NCI-H1092 (cell line): ENCODE measurements at places on chromosomes 6 and 20.

- no peak for DNase-seq
These were observed 18.2 kb downstream of the GNAS-AS1 start for GRCh38 chr20:58832457-58832856.

GRCh38 chr20:62860391-62860923 is 1.2 kb downstream of the TCFL5 start:
- DNase-seq, result no peak

DNA sequence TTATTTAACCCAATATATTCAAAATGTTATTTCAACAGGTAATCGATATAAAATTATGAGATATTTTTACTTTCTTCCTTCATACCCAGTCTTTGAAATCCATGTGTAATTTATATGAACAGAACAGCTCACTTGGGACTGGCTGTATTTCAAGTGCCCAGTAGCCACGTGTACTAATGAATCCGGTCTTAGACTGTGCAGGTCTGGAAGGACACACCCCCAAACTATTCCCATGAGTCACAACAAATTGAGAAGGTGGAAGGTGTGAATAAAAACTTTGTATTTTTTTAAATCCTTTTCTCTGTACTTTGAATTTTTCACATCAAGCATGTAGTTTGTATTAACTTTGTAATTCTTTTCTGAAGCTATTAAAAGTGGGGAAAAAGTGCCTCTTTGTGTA is 2.8 kb downstream of the UNC5CL start:
- DNase-seq, result no peak

DNA sequence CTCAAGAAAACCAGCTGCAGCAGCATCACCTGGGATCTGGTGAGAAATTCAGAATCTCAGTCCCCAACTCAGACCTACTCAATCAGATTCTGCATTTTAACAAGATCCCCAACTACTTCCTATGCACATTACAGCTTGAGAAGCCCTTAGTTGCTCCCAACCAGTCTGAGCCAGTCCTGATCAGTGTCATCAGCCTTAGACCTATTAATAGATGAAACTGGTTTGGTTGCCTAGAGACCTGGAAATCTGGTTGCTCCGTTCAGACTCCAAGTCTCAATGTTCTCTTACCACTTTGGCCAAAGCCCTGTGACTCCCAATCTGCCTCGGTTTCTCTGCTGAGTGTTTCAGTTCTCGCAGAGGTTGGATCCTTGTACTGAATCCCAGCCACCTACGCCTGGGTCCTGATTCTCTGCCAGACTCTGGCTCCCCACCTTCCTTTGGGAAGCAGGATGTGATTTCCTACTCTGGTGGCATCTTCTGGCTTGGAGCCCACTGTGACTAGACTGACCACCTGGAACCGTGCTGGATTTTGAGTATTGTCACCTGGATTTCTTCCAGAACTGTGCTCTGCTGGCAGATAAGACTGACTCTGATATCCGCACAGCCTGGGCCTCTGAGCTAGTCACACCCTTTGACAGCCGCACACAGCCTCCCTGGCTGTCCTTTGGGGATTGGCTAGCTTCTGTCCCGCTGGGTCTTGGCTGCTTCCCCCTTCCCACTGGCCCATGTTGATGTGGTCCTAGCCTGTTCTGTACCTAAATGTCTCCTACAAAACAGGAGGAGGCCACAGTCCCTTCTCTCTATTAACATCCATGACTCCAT is 20.3 kb upstream of the ATXN1 start:
- DNase-seq, result no peak

DNA sequence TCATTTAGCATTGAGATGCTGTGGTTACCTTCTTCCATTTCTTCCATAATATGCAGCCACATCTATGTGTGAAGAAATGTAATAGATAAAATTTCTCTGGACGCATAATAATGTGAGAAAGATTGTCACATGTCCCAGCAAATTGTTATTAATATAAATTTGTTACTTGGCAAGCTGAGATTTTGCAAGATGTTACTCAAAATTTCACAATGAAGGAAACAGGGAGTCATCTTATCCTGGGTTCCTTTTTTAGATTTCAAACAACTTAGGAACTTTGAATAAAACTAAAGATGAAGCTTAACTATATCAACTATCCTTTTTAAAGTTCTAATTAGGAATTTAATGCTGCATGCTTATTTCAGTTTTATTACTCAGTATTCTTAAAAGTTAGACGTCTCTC is 3.6 kb downstream of the ESR1 start:
- no peak for DNase-seq

DNA sequence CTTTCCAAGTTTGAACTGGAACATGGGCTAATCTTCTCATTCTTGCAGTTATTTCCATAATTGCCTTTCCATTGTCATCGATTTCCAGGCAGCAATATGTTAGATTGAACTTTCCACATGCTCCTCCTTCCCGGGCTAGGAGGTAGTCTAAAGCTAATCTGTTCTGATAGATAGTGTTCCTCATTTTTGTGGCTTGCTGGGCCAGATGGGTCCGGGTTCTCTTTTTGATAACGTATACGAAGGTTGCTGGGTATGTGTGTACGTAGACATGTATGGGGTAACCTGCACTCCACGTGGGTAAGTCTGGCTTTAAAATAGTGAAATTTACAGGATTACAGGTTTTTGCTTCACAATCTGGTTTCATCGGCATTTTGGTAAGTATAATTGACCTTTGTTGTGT is 14.0 kb upstream of the GMPR start:
- no peak for DNase-seq

- DNase-seq, result no peak
These were observed 119.6 kb upstream of the SSTR4 start for GRCh38 chr20:22915512-22915911.

GRCh38 chr20:45355209-45356084 is 7.2 kb upstream of the SDC4 start:
- no peak for DNase-seq

GRCh38 chr20:36569847-36570429 is 3.5 kb upstream of the TGIF2 start:
- DNase-seq, result no peak

DNA sequence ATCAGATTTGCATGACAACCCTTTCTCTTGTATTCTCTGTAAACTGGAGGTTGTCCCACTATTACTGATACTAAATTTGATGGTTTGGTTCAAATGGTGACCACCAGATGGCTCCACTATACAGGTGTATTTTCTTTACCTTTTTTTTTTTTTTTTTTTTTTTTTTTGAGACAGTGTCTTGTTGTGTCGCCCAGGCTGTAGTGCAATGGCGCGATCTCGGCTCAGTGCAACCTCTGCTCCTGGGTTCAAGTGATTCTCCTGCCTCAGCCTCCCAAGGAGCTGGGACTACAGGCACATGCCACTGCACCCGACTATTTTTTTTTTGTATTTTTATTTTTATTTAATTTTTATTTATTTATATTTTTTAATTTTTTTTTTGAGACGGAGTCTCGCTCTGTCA is 6.6 kb upstream of the WTAP start:
- no peak for DNase-seq

- peak; percentile 84 for DNase-seq
These were observed 66.5 kb upstream of the PIM1 start for GRCh38 chr6:37103169-37104039.

DNA sequence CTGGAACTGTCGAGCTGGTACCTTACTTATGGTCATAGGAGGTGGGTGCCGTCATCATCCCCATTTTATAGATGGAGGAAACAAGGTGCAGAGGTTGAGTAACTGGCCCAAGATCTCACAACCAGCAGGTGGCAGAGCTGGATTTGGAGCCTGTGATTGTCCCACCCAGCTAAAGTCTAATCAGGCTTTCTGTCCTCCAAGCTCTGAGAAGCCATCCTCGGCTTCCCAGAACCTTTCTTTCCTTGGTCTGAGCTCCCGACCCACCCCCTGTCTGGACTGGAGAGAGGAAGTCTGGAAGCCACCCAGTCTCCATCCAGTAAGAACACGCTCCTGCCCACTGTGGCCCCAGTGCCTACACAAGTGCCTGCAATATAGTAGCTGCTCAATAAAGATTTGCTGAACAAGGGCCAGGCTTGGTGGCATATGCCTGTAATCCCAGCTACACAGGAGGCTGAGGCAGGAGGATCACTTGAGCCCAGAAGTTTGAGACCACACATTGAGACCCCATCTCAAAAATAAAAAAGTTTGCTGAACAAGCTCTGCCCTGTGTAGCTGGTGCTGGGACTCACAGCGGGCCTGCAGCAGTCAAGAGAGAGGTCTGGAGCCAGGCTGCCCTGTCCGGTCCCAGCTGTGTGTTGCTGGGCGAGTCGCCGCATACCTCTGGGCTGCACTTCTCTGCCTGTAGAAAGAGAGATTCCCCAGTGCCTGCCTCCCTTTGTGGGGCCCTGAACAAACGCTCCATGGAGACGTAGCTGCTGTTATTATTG is 32.5 kb upstream of the DLGAP4 start:
- DNase-seq, result no peak

DNA sequence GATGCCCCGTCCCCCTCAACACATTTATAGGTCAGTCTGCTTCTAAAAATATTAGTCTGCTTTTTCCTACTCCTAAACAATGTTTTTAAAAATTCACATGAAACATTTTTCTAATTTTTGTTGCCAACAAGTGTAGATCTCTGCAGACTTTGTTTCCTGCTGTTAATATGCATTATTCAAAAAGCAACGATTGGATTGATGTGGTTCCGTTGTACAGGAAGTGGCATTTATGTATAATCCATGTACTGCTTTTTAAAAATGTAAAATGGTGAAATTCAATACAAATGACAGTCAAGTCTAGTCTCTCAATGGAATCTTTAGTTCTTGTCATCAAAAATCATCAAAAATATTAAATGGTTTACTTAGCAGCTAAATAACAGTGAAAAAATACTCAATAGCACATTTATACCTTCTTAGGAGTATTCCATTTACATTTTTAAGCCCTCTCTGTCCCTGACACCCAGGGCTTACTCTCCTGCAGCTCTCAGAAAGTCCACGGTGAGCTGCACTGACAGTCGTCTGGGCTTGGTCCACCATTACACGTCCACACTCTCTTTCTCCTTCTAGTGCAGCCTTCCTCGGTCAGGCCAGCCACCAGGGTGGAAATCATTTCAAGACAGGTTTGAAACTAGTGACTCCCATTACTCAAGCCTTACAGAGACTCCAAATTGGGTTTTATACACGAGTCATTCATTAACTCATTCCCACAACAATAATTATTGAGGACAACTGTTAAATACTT is 211.5 kb downstream of the TMEM200A start:
- no peak for DNase-seq

GRCh38 chr6:380234-381218 is 11.0 kb upstream of the IRF4 start:
- DNase-seq, result no peak

- DNase-seq, result no peak
These were observed 9.0 kb upstream of the OVOL2 start for GRCh38 chr20:18066421-18067333.

DNA sequence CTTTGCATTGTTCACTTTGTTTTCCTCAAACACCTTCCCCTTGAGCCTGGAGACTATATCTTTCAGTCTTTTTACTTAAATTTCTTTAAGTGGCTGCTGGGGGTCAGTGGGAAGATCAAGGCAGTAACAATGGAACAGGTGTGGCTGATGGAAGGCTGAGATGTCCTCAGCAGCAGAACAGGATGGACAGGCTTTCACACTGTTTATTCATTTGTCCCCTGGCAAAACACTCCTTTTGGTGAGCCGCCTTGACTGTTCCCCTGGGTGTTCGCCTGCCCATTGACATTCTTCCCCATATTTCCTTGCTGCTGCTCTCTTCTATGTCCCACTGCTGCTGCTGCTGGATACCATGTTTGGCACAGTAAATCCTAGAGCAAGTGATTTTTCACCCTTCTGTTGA is 38.1 kb downstream of the RNF144B start:
- DNase-seq, result no peak

- no peak for DNase-seq
These were observed 7.9 kb downstream of the SNX9 start for GRCh38 chr6:157831018-157831369.

GRCh38 chr20:20272686-20273085 is 95.2 kb upstream of the INSM1 start:
- DNase-seq, result no peak

- DNase-seq, result no peak
These were observed 22.3 kb upstream of the SMOC2 start for GRCh38 chr6:168418711-168419121.

DNA sequence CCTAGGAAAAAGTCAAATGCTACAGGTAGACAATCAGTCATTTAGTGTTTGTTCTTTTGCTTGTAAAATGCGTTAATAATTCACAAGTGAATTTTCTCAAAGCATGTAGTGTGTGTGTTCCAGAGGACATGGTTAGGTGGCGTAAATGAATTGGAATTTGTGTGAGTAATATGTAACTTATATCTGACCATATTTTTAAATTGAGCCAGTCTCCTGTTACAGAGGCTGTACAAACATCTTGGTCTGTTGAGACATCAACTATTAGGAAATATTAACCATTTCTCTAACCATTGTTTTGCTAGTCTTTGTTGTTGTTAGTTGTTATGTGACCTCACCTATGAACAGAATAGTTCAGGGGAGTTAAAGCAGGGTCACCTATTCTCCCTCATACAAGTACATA is 22.7 kb downstream of the MCM8 start:
- no peak for DNase-seq

GRCh38 chr6:168915855-168916254 is 337.8 kb downstream of the THBS2 start:
- no peak for DNase-seq

- DNase-seq, result no peak
These were observed 31.2 kb downstream of the FAM83B start for GRCh38 chr6:54877713-54878317.

DNA sequence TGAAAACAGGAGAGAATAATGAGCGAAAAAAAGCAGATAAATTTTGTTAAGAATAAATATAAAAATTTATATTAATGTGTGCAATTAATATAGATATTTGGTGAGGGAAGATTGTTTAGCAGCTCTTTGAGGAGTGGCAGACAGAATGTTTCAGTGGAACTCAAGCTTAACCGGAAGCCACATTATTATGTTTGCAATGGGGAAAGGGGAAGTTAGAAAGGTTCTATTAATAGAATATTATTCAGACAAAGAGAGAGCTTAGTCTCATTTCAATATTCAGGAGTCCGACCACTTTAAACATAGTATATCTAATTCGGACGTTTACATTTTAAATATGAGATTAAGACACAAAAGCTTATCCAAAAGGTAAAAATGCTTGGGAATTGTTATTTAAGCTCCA is 81.6 kb upstream of the KHDRBS2 start:
- no peak for DNase-seq

DNA sequence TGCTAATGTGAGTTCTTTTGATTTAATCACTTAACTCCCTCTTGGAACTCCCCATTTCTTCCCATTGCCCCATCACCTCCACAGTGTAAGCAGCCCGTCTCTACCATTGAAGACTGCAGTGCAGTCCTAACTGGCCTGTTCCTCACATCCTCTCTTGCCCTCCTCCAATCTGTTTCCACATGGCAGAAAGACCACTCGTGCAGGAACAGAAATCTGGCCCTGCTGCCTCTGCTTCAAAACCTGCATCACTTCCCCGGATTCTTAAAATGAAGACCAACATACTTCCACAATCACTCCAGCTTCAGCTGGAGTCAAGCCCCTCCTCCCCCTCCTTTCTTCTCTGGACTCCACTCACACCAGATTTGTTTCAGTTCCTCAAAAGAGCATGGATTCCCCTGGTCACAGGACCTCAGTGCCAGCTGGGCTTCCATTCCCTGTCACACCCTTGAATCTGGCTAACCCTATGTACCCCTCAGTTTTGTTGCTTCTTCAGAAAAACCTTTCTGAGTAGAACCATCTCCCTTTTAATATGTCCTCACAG is 802.3 kb downstream of the MAFB start:
- no peak for DNase-seq

GRCh38 chr20:51042064-51042463 is 19.2 kb upstream of the KCNG1 start:
- no peak for DNase-seq
